Bronchial epithelial cell (primary cell): ENCODE measurements at places on chromosomes 2 and 18.

DNA sequence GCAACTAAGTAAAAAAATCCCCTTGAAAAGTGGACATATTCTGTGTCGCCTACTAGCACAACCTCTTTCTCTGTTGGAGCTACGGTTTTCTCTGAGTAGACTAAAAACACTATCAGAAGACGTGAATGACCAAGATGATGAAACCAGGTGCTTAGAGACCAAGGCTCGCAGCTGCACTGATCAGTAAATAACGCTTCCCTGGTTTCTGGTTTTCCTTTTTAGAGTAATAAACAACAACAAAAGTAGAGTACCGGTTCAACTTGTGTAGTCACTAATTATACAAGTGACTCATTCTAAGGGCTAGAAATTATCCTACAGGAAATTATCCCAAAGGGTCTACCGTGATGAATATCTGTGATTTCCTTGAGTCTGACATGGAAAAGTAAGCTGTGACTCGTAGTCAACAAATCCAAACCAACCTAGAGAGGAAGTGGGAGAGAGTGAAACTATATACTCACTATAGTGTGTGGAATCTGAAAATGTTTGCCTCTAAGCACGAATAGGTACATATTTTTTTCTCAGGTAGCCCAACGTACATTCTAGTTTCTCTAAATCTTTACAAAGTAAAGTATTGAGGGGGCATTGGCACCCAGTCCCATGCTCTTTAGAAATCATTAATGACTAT, 17.8 kb downstream of the RASGRP3 start:
- DNase-seq = peak; percentile 63

DNA sequence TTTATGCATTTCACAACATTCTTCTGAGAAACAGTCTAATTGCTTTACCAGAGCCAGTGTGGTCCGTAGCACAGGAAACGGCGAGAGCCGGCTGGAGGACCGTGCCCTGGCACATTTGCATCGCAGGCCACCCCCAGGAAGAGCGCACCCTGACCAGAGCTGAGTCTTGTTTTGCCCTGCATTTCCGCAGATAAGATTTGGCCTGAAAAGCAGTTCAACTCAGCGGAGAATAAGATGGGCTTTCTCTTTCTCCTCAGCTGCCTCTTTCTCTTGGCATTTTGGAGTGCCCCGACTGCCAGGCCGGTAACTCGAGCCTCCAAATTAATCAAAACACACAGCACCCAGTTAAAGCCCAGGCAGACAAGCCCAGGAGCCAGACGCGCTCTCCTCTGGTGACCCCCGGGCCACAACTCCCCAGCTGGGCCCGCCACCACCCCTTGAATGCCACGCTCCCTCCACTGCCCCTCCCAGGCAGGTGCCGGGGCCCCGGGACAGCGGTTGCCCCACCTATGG, 464 bp downstream of the COL4A4 start:
- no peak for DNase-seq

GRCh38 chr2:7432436-7432835, 515.2 kb downstream of the RNF144A start:
- no peak for DNase-seq

GRCh38 chr2:71699428-71699827, 246.1 kb downstream of the DYSF start:
- no peak for DNase-seq

DNA sequence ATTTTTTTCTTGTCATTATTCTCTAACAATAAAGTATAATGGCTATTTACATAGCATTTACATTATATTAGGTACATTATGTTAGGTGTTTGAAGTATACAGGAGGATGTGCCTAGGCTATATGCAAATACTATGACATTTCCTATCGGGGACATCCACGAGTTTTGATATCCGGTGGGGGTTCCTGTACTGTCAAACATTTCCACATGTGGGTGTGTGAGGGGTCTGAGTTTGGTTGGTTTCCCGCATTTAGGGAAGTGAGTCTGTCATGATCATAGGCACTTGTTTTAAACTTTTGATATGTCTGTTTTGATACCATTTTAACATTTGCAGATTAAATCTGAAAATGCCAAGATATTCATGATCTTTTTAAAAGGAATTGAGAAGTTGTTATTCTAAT, 76.0 kb downstream of the CEP192 start:
- DNase-seq = no peak
